ENCODE measurements at places on chromosomes 3 and 15.
A peak's percentile ranks its signal among the peaks of the same experiment; 100 is the strongest.

DNA sequence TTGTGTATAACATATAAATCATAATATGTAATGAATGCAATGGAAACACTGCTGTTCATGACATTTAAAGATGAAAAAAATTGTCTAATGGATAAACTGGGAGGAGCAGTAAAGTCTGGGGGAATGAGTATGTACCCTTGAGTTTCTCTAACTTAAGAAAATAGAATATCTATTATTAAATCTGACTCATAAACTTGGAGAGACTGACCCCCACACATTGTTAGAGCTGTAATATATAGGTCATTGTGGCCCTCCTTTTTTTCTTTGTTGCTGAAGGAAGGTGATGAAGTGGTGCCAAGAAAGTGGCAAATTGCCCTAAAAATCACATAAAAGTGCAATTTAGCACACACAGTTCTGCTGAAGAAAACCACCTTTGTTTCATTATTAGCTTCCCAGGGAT lies 389.8 kb upstream of the RARB start:
- DNase-seq = no peak

DNA sequence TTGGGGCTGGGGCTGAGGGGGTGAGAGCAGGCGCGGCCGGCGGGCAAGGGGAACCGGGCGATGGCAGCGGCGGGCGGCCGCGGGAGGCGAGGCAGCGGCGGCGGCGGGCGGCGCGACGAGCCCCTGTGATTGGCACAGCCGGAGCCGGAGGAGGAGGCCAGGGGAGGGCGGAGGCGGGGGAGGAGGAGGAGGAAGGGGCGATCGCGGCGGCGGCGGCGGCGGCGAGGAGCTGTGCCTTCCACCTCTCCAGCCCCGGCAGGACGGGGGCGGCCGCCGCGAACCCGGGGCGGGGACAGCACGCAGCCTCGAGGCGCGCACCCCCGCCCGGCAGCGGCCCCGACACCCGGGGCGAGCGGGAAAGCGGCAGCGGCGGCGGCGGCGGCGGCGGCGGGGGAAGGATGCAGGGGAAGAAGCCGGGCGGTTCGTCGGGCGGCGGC lies at the start of gene SLCO3A1:
Gene SLCO3A1 (plus strand): TSS at position 198 of the 437 bp plus-strand sequence.
- DNase-seq = peak; percentile 51

GRCh38 chr3:14647976-14648955 lies 3.3 kb upstream of the CCDC174 start:
- DNase-seq = no peak

- DNase-seq = no peak
Measured at GRCh38 chr3:179958143-179958542, 78.6 kb downstream of the PEX5L start.

GRCh38 chr3:73484656-73485248 lies 140.0 kb downstream of the PDZRN3 start:
- DNase-seq = no peak

GRCh38 chr3:190116551-190117067 lies 4.1 kb downstream of the P3H2 start:
- no peak for DNase-seq

DNA sequence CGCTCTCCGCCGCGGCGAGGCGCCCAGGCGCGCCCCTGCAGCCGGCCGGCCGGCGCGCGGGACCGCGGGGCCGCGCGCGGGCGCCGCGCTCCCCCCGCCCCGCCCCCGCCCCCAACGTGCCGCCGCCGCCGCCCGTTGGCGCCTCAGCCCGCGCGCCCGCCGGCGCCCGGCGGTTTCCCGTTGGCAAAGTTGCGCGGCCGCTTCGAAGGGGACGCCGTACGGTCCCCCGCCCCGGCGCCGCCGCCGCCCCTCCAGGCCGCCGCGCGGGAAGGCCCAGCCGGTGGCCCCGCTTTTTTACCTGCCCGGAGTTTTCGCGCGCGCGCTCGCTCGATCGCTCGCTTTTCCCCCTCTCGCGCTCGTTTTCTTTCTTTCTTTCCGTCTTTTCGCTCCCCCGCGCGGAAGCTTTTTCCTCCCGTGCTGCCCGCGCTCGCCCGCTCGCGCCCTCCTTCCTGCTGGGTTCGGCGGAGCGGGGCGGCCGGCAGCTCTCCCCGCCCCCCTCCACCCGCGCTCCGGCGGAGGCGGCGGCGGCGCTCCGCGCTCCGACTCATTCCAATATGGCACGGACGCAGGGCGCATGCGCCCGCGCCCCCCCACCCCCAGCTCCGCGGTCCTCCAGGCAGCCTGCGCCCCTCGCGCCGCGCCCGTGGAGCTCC lies at the start of gene SFMBT1:
Gene SFMBT1 (minus strand): TSS at position 556 of the 653 bp plus-strand sequence. CDS start 76,945 bp downstream, outside the sequence.
- peak; percentile 61 for DNase-seq

GRCh38 chr3:119547227-119547626 lies 12.2 kb downstream of the CD80 start:
- DNase-seq = no peak

DNA sequence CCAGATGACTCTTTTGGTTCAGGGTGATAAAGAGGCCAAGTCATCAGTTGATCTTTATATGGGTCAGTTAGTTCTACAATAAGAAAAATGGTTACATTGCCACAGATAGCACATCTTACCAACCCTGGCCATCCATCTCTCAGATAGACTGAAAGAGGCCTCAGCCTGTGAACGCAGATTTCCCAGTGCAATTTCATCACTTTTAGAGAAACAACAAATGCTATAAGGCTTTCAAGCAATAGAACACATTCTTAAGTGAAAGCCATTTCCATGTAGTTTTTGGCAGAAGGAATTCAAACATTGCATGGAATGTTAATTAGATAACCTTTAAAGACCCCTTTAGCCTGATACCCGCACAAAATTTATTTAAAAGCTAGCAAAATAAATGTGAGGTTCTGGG lies 200.6 kb upstream of the ZBTB20 start:
- no peak for DNase-seq

DNA sequence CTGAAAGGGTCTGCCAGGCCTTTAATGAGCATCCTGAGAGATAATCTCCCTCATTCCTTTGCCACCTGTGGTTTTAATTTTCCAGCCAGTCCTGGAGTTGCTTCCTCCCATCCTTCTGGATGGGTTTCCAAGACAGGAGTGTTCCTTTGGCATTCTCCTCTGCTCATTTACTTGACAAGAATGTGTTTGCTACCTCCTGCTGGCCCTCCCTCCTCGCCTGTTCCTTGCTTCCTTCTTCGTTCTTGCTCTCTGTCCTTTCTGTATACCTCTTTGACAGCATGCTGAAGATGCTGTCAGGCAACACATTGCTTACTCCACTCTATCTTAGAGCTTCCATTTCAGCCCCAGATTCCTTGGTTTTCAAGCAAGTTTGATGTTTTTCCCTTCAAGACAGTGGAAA lies 46.0 kb downstream of the ERC2 start:
- no peak for DNase-seq

- no peak for DNase-seq
Measured at GRCh38 chr15:89645680-89646079, 9.6 kb downstream of the KIF7 start.

DNA sequence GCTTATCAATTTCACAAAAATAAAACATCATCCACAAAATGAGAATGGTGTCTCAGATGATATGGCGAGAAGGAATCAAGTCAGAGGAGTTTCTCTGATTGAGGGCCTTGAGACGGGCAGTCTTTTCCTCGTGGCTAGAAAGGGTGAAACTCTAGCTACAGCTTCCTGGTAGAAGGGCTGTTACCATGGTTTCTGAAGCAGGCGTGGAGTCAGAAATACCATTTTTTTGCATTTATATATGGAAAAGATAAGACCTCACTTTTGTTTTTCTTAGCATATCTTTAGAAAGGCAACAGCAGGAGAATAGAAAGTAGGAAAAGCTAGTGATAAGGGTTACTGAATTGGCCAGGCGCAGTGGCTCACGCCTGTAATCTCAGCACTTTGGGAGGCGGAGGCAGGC lies 17.3 kb upstream of the SAMD7 start:
- no peak for DNase-seq

DNA sequence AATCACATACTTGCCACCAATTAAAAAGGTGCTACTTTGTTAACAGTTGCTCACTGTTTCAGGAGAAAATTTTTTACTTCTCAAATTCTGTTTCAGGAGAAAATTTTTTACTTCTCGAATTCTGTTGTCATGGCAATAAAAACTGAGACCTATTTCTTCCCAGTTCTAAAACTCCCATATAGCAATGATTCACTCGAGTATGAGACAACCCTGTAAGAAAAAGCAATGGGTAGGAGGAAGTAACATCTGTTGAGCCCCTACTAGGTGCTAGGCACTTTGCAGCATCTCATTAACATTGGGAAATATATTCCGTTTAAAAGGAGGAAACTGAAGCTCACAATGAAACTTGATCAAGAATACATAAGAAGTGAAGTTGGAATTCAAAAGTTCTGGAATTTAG lies 35.1 kb upstream of the IGSF11 start:
- DNase-seq = no peak

Measured in stimulated activated CD4-positive, alpha-beta T cell treated with anti-CD3 and anti-CD28 coated beads, Interleukin-15, amount 100 ng/mL, for 1 hour (primary cell).